Fibroblast of villous mesenchyme (primary cell): ENCODE measurements at places on chromosomes 1 and 21.

GRCh38 chr1:175192630-175193526, at the start of gene KIAA0040:
TSS of gene KIAA0040 (minus strand) at chr1:175192776. CDS start at chr1:175161013, 31,763 bp downstream.
- DNase-seq = peak; percentile 22

GRCh38 chr21:34979383-34979782, 69.7 kb downstream of the RUNX1 start:
- no peak for DNase-seq

DNA sequence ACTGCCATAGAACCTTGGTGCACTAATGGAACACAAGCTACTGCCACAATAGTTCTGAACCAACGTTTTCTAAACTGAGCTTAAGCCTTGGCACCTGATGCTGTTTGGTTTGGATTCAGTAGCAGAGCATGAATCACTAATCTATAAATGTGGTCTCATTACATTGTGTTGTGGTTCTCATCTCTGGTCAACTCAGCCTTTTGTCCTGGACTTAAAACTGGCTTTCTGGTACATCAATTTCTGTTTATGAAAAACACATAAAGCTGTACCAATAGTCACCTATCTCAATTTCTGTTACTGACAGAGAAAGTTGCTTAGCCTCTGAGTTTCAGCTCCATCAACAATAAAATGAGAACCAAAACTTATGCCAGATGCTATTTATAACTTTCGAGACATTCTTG, 197.5 kb upstream of the KIAA0040 start:
- DNase-seq = no peak

DNA sequence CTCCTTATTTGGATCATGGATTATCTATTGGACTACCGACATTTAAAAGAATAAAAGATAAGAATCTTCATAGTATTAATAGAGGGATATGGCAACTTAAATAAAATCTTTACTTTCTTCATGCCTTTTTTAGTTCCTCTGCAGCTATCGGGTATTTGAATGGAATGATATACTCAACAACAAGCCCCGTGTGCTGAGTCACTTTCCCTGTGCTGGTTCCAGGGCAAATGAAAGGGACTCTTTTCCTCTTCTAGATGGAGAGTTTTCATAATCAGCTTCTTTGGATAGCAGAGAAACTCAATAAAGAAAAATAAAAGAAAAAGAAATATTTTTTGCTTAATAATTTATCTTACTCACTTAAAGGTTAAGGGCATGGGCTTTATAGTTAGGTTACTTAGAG, 213.7 kb downstream of the LRRC40 start:
- peak; percentile 26 for DNase-seq

GRCh38 chr1:180278596-180279395, 48.7 kb downstream of the LHX4 start:
- no peak for DNase-seq

GRCh38 chr1:89279011-89279466, 6.4 kb upstream of the GBP5 start:
- DNase-seq = no peak

GRCh38 chr1:234553240-234554188, 56.5 kb downstream of the IRF2BP2 start:
- peak; percentile 99 for DNase-seq

DNA sequence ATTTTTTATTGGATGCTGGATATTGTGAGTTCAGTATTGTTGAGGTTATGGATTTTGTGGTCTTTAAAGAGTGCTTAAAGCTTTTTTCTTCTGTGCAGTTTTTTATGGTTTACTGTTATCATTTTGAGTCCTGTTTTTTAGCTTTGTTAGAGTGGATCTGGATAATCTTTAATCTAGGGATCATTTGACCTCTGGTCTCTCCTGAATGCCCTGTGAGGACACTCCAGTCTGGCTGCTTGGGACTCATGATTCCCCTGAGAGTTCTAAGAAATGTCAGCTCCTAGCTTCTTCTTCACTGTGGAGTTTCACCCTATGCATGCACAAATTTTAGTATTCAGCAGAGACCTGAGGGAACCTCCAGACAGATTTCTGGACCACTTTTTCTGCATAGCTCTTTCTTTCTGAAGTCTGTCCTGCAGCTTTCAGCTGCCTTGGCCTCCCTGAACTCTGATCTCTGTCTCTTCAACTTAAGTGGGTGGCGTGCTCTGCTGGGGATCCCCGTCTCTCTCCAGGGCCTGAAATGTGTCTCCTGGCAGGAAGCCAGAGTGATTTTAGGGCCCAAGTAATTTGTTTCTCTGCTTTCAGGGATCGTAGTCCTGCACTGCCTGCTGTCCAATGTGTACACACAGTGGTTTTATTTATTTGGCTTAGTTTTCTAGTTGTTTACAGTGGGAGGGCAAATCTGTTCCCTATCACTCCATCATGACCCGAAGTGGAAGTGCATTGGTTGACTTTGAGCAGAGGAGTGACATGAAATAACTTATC, 14.7 kb downstream of the PEX14 start:
- no peak for DNase-seq

DNA sequence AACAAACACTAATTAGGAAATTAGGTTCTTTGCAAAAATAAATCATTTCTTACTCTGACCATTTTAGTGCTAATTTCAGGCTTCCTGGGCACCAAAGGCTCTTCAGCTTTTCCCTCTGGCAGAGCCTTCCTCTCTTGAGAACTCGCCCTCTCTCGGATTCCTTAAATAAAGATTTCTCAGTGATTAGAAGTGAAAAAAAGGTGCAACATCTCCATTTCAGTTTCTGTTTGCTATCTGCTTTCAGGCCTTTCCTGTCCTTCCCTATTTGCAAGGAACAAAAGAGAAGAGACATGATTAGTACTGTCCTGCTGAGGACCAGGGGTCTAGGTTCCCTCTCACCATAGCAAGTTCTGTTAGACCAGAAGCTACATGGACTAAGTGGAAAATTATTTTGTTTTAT, 27.8 kb upstream of the CACYBP start:
- DNase-seq = no peak

DNA sequence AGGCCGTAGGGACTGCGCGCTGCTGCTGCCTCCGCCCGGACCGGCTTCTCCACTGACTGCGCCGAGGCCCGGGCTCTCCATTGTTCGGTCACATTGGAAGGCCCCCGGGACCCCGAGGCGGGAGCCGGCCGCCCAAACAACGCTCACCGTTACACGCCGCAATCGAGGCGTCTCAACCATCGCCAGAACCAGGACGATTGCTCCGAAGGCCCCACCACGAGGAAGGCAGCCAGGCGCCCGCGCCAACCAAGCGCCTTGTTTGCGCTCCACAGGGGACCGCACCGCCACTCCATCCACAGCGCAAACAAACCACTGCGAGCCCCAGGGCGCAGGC, 595 bp downstream of the GLUL start:
- DNase-seq = no peak

DNA sequence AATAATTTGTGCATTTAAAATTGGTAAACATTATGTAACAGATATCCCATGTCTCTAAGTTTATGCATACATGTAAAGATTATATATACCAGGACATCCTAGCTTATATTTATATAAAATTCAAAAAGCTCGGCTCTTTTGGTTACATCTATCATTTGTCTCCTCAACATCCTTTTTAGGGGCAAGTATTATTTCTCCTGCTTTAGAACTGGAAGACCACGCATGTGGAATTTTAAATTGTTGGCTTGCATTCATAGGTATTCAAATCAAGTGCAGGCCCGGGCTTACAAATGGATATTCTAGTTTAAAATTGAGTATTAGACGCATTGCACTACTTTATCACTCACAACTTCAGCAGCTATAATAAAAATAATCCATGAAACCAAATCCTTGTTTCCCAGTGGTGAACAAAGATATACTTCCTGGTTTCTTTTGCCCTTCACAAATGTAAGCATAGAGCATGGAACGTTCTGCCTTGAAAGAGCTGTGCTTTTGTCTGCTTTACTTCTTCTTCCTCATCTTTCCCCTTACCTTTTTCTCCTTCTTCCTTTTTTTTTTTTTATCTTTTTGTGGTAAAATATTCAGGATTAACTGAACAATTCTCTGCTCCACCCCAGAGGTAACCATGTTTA, 57.1 kb downstream of the DDAH1 start:
- DNase-seq = no peak

- DNase-seq = no peak
These were observed 181.1 kb downstream of the IGSF21 start for GRCh38 chr1:18288722-18289121.
